ENCODE measurements at places on chromosomes 12 and 14. TPM values are rescaled to one million over a fixed set of nuclear protein-coding genes. Genes with fewer than 3 reads are reported as not detected.

- peak; percentile 49 for DNase-seq
Observed at GRCh38 chr12:68358532-68359485, 26.6 kb upstream of the MDM1 start.

DNA sequence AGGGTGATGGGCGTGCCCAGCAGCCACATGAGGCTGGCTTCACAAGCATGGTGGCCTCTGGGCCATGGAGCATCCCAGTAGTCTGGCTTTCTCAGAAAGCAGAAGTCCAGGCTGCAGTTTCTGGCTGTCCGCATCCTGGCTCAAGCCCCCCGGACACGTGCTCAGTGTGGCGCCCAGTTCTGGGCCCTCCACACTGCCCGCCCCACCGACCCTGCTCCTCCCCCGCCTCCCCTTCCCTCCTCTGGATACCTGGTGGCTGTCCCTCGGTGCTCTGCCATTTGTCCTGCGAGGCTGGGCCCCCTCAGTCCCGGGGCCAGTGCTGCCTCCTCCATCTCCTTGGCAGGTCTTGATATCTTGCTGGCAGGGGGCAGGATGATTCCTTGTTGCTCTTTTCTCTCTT lies 31.6 kb downstream of the LRCOL1 start:
- DNase-seq: no peak

DNA sequence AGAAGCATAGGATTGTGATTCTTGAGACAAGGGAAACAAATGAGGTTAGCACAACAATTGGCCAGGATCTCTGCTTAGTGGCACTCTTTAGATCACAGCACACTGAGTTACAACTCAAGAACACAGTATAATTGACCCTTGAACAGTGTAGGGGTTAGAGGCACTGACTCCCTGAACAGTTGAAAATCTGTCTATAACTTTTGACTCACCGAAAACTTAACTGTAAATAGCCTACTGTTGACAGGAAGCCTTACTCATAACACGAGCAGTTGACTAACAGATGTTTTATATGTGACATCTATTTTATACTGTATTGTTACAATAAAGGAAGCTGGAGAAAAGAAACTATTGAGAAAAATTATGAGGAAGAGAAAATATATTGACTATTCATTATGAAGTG lies 296.1 kb downstream of the RERGL start:
- no peak for DNase-seq

DNA sequence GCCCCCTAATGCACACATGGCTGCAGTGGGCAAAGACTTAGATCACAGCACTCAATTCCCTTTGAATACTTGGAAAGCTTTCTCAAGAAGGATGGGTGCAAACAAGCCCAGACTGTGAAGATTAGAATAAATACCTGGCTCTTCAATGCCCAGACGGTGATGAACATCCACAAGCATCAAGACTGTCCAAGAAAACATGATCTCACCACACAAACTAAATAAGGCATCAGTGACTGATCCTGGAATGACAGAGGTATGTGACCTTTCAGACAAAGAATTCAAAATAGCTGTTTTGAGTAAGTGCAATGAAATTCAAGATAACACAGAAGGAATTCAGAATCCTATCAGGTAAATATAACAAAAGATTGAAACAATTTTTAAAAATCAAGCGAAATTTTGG lies 43.8 kb upstream of the ZDHHC17 start:
- no peak for DNase-seq

Gene PPHLN1
- polyA plus RNA-seq: 55.4 TPM

- DNase-seq: peak; percentile 38
Observed at GRCh38 chr12:108820707-108821406, 36.5 kb downstream of the SSH1 start.

DNA sequence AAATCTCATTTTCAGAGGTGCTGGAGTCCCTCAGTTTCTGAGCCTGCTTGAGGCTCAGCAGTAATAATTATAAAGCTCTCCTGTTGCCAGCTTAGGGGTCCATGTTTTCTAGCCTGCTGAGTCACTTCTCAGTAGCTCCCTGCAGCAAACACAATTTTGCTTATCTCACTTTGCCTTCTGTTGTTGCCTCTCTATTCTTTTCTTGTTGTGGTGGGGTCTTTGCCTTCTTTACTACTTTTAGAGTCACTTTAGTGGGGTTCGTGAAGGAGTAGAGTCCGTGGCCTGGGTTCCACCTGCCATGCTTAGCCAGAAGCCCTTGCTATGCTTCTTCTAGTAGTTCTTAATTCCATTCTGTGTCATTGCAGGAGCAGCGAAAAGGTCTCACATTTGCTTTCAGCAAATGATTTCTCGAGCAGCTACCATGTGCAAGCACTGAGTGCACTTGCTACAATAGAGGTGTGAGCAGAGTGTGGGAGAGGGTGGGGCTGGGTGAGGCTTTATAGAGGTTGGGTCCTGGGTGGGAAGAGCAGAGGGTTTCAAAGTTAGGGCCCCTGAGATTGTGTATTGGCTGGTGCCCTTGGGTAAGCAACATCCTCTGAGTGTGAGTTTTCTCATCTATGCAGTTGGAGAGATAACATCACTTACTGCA lies 114.3 kb downstream of the ADCK1 start:
- DNase-seq: no peak

DNA sequence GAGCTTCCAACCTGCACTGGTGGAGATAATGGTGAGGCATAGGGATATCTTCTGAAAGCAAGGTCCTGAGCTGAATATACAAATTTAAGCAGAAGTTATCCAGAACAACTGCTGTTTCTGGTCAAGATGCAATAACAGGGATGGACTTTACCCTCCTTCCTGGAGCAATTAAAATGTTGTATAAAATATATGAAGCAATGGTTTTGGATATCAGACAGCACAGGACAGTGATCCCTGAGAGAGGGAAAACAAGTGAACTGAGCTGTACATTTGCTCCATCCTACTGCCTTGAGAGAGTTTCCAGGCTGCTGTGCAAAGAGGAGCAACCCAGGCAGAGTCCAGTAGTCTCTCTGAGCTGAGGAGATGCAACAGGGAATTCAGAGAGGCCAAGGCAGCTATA lies 36.0 kb upstream of the CTDSP2 start:
- no peak for DNase-seq

DNA sequence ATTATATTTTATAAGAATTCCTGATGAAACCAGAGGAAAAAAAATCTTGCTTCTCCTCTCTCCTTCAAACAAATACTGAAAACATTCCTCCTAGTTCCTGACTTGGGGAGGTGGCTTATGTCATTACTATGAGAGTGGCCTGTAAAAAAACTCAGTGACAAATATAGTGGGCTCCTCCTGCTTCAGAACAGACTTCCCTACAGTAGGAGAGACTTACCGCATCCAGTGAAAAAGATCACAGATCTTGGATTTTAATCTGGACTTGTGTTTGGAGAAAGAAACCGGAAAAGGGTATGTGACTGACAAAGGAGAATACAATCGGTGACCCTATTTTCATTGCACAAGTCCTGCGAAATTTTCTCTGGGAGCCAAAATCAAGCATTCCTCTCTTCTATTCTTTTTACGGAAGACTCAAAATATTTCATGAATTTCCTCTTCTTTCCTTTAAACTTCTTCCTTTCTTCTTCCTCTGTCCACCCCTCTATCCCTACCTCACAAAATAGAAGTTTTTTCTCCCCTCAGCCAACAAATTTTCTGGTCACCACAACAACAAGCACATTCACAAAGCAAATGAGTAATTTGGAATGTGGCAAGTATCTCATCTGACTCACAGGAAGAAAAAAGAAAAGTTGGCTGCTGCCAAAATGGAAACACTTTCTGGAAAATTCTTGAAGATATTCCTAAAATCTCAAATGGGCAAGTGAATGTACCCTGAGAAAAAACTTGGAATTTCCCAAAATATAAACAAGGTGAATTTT lies 185.1 kb upstream of the CDKN3 start:
- DNase-seq: no peak

GRCh38 chr12:48997719-48998496 lies 1.3 kb downstream of the DDN start:
- DNase-seq: peak; percentile 90

Gene CYP27B1
- 2.3 TPM for polyA plus RNA-seq

DNA sequence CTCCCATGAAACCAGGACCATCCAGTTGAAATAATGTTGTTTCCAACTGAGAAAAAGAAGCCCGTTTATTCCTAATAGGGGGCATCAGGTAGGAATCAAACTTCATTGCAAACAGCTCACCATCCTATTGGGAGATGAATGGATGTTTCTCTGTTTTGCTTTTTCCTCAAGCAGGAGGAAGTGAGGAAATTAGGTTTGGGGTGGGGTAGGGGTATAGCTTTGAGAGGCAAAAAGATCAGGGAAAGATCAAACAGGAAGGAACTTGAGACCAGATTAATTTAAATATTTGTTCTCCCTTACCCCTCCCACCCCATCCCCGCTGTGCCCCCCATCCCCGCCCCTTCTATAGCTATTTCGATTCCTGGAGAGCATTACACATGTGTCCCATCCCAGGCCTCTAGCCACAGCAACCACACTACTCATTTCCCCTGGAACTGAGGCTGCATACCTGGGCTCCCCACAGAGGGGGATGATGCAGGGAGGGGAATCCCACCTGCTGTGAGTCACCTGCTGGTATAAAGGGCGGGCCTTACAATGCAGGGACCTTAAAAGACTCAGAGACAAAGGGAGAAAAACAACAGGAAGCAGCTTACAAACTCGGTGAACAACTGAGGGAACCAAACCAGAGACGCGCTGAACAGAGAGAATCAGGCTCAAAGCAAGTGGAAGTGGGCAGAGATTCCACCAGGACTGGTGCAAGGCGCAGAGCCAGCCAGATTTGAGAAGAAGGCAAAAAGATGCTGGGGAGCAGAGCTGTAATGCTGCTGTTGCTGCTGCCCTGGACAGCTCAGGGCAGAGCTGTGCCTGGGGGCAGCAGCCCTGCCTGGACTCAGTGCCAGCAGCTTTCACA lies at the start of gene IL23A:
Gene IL23A, plus strand, starts transcription at position 577 of the 850 bp plus-strand sequence. Its CDS starts 161 bp downstream, at position 738.
- no peak for DNase-seq

DNA sequence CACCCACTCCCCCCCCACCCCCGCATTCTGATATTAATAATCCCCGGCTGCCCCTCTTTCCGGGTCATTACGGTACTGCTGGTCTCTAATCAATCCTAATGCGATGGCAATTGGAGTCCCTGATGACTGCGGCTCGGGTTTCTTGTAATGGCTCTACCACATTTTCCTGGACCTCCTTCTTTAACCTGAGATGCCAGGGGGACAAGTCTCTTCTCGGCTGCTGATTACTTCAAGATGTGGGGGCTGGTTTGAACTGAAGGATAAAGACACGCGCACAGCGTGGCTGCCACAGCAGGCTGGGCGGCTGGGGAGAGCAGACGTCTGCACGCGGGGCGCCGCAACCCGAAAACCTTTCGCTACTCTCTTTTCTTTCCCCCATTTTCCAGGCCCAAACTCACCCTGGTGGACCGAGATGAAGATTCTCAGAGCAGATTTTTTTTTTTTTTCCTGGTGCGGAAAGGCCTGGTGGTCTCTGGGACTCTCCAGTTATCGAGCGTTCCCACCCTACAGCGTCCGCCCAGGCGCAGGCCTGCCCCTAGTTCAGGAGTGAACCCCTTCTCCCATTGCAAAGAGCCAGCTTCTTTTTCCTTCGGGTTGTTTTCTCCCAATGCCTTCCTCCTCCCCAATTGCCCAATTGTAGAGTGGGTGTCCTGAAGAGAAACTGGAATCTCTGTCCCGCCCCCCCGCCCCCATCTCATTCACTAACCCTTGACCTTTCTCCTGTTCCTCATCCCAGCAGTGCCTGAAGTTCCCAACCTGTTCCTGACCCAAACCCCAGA lies 6.0 kb upstream of the SIX1 start:
- peak; percentile 41 for DNase-seq

GRCh38 chr12:117661471-117661870 lies 300.0 kb upstream of the NOS1 start:
- DNase-seq: no peak

- peak; percentile 8 for DNase-seq
Observed at GRCh38 chr12:89825591-89826449, 117.2 kb upstream of the ATP2B1 start.

GRCh38 chr12:70265132-70265531 lies 21.9 kb downstream of the CNOT2 start:
- no peak for DNase-seq

DNA sequence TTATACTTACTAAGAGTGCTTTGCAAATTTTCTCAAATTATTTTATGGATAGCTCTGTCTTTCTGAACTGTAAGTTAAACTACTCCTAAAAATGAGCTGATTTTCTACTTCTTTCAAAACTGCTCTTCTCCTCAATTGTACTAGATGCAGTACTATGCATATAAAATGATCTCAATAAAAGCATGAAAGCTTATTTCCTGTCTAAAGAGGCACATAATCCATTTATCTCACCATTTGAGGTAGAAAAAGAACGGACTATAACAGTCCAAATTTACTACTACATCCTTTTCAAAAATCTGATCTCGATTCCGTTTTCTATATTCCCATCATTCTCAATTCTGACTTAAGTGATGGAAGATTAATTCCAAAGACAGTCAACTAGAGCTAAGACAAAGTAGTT lies 14.4 kb downstream of the SLIRP start:
- DNase-seq: no peak

DNA sequence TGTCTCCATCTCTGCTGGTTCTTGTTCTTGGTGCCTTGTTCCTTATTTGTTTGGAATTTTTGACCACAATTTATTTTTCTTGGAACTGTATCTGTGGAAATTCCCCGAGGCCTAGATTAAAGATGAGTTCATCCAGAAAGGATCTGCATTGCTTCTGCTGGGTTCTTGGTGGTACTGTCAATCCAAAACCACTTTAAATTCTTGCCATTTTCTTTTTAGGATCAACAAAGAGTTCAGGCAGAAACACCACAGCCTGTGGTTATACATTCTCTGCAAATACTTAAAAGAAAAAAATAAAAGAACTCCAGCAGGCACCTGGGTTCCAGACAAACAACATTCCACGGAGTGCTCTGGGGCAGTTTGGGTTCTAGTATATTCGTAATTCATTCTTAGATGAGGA lies 6.0 kb upstream of the VAMP1 start:
- no peak for DNase-seq

DNA sequence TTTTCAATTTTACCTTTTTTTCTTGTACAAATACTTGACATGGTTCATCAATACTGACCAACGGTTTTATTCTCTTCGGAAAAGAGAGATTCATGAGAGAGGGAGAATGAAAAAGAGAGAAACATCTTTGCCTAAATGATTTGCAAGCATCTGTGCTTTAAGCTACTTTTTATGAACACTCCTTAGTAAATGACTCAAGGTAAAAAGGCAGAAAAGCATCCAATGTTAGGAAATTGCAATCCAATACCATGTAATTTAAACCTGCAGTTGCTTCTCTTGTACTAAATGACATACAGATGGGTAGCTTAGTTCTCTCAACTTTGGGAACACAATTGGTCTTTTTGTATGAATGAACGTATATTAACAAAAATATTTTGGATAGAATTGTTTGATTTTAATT lies 46.1 kb downstream of the MSRB3 start:
- DNase-seq: no peak

DNA sequence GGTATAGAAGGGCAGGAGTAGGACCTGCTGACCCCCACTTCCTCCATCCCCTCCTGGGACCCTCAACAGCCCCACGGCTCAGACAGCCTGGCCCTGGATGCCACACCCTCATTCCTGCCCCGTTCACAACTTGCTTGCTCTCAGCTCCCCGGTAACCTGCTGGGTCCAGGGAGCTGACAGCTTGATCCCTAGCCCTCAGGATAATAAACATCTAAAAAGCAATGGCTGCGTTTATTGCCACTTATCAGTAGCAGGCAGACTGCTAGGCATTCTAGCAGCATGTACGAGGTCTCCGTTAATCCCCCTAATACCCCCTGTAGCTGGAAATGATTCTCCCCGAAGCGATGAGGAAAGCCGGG lies 24.3 kb upstream of the RPLP0 start:
- no peak for DNase-seq

Gene GPRC5D
- not detected for polyA plus RNA-seq

- DNase-seq: peak; percentile 61
Observed at GRCh38 chr14:35821564-35822411, 4.3 kb upstream of the BRMS1L start.

- no peak for DNase-seq
Observed at GRCh38 chr12:3246253-3246652, 169.1 kb downstream of the TSPAN9 start.
